ENCODE measurements at places on chromosomes 5 and 9.

DNA sequence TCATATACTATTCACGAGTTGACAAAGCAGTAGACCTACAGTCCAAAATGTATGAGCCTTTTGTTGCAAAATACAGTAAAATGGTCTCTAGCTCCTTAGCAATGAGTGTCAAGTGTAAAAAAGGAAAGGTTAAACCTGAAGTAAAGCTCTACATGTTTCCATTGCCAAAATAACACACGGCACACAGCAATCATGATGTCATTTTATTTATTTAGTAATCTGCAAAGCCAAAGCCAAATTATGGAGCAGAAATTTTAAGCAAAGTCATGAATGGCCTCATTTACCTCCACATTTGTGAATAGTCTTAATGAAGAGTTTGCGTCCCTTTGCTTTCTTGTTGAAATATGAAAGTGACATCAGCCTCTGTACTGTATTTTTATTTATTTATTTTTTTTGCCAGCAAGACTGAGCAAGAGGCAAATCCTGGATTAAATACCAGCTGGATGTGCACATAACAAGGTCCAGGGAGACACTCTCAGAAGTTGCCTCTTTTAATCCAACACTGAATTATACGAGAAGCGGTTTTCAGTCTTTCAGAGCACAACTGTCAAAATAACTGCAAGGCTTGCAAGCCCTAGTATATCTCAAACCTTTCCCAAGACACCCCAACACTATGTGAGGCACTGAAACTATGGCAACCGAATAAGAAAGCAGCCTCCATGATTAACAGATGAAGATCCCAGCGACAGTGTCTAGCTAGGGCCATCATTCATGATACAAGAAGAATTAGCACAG, 9.7 kb downstream of the SEMA6A start:
- no peak for DNase-seq

DNA sequence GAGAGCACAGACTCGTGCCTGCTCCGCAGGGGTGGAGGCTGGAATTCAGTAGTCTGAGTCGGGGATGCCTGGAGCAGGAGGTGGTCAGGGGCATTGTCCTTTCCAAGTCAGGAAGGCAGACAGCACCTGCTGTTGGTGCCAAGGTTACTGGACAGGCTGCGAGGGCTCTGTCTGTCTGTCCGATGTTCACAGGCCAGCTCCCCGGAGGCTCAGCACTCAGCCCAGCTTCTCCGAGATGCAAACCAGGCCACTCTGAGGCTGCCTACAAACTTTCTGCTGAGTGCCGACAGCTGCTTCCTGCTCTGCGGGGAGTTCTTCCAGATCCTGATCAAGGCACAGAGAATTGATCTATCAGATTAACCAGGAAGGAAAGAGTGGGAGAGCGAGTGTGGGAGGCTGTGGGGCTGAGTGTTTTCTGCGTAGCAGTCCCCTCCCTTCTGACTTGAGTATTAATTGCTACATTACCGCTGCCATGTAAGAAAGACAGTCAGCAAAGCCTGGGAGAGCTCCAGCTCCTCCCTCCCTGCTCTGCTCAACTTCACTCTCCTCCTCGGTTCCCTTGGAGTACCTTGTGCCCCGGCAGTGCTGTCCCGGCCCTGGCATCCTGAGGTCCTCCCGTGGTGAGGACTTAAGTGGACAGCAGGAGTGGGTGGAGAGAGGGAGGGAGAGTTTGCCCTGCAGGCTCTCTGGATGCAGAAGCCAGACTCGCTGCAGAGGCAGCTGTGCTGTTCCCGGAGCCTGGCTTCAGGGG, 36.0 kb downstream of the KCNMB1 start:
- DNase-seq: no peak

GRCh38 chr5:154795235-154795596, 40.0 kb downstream of the LARP1 start:
- DNase-seq: no peak

- DNase-seq: no peak
Observed at GRCh38 chr9:88831713-88832407, 159.4 kb upstream of the S1PR3 start.

GRCh38 chr5:54969856-54970828, 15.3 kb downstream of the ESM1 start:
- no peak for DNase-seq

- DNase-seq: no peak
Observed at GRCh38 chr5:77337686-77338085, 127.2 kb downstream of the PDE8B start.

- peak; percentile 99 for DNase-seq
Observed at GRCh38 chr5:135651156-135651555, 72.4 kb upstream of the CXCL14 start.

- DNase-seq: no peak
Observed at GRCh38 chr5:135310328-135310989, 88.6 kb downstream of the MACROH2A1 start.

- no peak for DNase-seq
Observed at GRCh38 chr9:85332487-85332886, 409.3 kb downstream of the AGTPBP1 start.

Data from epithelial cell of prostate (primary cell).